Transverse colon (tissue), 4 donors: ENCODE measurements at places on chromosomes 1 and 21. TPM values are rescaled to one million over a fixed set of nuclear protein-coding genes. Genes with fewer than 3 reads are reported as not detected.

TACSTD2 gene
- total RNA-seq = not detected

DNA sequence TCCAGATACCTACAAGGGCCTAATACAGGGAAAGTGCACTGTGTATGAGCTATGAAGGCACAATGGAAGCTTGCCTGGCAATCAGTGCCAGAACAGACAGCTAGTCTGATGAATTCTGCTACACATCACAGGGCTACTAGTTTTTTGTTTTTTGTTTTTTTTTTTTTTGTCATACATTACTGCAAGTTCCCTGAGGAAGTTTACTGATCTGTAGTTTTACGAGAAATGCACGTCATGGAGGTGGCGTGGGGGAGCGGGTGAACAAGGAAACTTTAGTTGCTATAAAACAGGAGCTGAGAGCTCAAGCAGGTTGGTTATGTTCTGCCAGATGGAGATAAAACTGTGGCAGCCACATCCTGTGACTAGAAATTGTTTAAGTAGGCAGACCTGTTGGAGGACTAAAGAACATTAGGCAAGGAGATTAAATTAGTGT, 17.7 kb downstream of the PTPRC start:
- DNase-seq = peak; percentile 78

DNA sequence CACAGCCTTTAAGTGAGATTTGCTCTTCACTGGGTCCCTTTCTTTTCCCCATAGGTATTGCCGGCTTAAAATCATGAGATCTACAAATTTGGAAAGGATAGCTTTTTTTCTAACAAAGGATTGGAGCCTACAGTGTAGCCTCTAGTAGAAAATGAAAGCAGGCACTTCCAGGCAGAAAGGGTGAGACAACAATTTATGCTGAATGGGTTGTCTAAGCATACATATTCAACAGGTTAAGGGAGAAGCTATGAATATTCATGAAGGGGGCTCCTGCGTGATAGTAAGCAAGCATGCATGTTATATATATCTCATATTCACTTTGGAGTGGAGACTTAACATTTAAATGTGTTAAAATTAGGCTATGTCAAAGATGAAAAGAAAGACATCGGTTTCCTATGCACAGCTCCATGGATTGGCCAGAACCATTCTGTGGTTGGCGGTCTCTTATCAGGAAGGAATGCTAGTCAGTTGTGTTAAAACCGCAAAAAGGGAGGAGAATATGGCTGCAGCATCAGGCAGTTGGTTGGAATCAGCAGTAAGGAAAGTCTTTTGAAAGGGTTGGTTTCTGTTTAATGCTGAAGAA, 66.0 kb downstream of the VCAM1 start:
- DNase-seq = no peak

CCDC17 gene
- total RNA-seq = 9.0 TPM

DRAXIN gene
- total RNA-seq = not detected

GRCh38 chr1:235946571-235946981, 79.9 kb upstream of the LYST start:
- DNase-seq = no peak

KIAA0040 gene
- total RNA-seq = 22.5 TPM

GRCh38 chr1:12376236-12377045, 146.6 kb downstream of the VPS13D start:
- DNase-seq = no peak

- DNase-seq = no peak
Measured at GRCh38 chr1:117653732-117654492, 48.1 kb downstream of the TENT5C start.

- peak; percentile 5 for DNase-seq
Measured at GRCh38 chr1:2378956-2379732, 12.2 kb downstream of the MORN1 start.

TRAPPC3 gene
- total RNA-seq = 165 TPM

AADACL3 gene
- not detected for total RNA-seq

- no peak for DNase-seq
Measured at GRCh38 chr1:197306381-197307062, 38.5 kb downstream of the CRB1 start.

DTL gene
- total RNA-seq = 3.3 TPM

DNA sequence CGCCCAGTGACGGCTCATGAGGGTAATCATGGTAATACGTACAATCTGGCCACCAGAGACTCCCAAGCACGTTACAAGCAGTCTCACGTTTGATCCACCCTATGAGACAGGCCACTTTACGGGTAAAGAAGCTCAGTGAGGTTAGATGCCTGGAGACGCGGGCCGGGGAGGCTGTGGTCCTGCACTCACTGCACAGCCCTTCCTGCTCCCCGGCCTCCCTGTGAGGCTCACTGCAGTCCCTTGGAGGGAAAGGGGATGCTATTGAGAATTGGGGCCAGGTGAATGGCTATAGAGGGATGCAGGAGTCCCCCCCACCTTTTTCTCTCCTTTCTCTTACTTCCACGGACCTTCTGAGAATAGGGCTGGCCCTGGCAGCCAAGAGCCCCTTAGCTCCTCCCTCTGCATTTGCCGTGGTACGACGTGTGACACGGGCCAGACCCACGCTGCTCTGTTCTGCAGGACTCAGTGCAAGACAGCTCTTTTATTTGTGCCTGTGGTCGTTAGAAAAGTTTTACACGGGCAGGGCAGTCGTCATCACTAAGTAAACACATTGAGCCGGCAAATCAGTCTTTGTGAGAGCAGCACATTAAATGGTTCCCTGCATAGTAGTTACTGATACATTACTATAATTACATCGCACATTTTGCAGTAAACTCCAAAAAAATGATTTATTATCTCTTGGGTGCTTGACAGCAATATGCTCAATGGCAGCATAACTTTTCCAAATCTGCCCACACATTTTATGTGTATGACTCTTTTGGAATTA, 18.8 kb downstream of the KIF26B start:
- DNase-seq = peak; percentile 18

DNASE2B gene
- total RNA-seq = 0.64 TPM

- DNase-seq = no peak
Measured at GRCh38 chr1:173414136-173414535, 63.0 kb upstream of the PRDX6 start.

PROK1 gene
- total RNA-seq = not detected

DNA sequence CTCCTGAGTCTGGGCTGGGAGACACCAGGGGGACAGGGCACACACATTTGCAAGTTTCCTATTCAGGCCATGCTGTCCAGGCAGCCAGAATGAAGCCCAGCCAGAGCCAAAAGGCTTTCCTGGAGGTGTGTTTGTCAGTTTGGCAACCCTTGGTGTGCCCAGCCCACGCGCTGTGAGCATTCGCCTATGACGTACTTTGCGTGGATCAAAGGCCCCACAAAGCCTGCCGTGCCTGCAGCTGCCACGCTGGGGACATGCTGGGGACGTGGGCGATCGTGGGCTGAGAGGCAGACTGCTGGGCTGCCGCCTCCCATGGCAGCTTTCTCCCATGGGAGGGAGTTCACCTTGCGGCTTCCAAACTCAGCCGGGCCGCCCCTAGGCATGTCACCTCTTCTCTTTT, 57.5 kb downstream of the CD247 start:
- no peak for DNase-seq

DNA sequence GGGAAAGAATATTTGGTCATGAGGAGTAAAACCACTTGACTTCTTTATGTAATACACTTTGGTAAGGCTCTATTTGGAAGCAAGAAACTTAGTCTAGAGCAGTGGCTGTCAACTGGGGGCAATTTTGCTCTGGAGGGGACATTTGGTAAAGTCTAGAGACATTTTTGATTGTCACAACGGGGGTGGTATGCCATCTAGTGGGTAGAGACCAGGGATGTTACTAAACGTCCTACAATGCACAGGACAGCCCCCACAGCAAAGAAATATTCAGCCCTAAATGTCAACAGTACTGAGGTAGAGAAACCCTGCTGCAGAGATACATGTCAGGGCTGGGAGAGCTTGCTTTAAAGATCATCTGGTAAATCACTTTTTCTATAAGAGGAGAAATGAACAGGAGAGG, 13.5 kb downstream of the FUCA1 start:
- no peak for DNase-seq

DNA sequence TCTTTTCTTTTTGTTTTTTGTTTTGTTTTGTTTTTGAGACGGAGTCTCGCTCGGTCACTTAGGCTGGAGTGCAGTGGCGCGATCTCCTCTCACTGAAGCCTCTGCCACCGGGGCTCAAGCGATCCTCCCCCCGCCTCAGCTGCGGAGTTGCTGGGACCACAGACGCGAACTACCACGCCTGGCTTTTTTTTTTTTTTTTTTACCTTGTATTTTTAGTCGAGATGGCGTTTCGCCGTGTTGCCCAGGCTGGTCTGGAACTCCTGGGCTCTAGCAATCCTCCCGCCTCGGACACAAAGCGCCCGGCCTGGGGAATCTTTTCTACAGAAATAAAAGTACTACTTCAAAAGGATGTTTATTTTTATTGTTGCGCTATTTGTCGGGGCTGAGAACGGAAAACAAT, 1.1 kb upstream of the SETDB1 start:
- DNase-seq = no peak
